NCI-H2171 treated with DMSO at 0.1 percent for 48 hours (cell line): ENCODE measurements at places on chromosomes 3 and 15.

- no peak for DNase-seq
Measured at GRCh38 chr15:81085213-81085612, 48.9 kb upstream of the CFAP161 start.

GRCh38 chr3:192061426-192061825 lies 600.5 kb downstream of the PYDC2 start:
- DNase-seq: no peak

DNA sequence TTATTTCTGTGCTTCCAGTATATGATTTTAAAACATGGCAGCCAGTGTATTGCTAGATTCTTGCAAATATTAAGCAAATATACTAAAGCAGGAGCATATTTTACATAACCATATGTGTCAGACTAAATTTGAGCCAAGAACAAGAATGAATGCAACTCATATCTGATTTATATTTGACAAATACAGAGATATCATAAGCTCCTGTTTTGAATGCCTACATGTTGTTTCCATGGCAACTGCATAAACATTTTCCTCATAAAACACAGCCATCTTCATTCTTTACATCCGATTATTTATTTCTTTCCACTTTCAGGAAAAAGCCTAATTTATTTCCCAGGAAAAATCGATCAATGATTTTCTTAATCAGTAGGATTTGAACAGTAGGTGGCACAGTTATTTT lies 172.2 kb upstream of the TSPAN3 start:
- DNase-seq: no peak

DNA sequence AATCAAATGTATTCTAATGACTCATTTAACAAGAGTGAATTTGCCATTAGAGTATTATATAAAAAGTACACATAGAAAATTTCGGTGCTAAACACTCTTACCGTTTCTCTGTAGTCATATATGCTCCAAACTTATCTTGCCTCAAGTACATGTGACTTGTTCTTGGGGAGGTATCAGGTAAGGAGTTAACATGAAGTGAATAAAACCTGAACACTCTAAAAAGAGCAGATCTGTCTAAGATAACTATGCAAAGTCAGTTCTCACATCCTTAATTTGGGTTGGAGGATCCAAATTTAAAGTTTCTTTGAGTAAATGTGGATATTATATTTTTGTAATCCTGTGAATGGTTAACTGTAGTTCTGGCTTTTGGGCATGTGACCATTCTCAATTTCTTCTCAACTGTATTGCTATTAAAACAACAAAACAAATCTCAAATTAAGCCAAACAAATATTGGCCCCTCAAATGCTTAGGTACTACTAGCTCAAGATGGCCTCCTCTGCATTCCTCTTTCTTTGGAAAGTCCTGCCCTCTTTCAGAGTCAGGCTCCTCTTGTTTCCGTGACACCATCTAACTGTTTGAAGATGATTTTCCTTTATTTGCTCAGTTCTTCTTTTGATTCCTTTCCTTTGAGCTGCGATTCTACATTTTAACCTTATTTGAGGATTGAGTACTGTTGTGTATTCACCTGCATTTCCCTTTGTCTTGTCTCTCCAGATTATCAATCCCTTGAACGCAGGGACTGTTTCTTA lies 4.2 kb downstream of the EDEM1 start:
- no peak for DNase-seq

DNA sequence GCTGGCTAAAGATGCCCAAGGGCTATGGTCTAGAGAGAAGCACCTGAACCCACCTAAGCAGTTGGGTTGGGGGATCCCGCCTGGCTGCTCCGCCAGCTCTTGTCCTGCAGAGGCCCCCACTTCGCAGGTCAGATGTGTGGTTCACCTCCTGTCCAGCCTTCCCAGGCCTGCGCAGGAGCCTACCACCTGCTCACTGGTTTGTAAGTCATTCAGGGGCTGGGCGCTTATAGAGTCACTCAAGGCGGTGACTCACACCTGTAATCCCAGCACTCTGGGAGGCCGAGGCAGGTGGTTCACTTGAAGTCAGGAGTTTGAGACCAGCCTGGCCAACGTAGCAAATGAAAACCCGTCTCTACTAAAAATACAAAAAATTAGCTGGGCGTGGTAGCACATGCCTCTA lies 3.9 kb upstream of the FURIN start:
- no peak for DNase-seq
